T-helper 9 cell (primary cell): ENCODE measurements at places on chromosomes 1 and 21.

DNA sequence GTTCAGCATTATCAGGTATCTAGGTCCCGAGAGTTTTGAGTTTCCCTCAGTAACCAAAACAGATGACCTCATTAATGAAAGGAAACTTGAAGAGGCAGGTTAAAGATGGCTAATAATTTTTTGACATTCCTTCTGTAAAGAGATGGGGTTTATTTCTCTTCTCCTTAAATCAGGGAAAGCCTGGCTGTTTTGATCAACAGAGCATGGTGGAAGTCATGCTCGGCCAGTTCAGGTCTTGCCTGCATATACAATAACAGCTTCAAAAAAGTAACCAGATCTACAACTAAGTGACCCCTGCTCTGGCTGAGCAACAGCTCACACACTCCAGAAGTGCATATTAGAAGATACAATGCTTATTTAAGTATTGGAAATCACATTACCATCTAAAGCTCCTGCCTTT lies 36.6 kb upstream of the POU2F1 start:
- no peak for DNase-seq

DNA sequence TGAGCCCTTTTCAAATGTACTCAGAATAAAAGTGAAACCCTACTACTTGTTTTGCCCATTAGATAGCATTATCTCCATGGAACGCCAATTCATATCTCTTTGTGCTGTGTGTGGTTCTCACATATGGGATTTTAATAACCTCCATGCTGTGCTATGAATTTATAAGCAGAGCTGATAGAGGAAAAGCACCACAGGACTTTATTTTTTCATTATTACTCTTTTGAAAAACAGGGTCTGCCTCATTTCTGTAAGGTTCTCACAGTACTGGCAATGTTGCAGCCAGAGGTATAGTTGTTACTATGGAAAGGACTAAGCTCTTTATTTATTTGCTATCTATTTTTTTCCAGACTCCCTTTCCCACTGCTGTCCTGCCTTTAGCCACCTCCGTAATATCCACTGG lies 313.7 kb downstream of the ST6GALNAC3 start:
- DNase-seq = no peak

GRCh38 chr1:26016258-26016952 lies 5.2 kb upstream of the EXTL1 start:
- DNase-seq = no peak

GRCh38 chr1:3248155-3249141 lies 179.4 kb downstream of the PRDM16 start:
- DNase-seq = no peak

GRCh38 chr1:25204797-25205480 lies 27.4 kb downstream of the SYF2 start:
- no peak for DNase-seq

DNA sequence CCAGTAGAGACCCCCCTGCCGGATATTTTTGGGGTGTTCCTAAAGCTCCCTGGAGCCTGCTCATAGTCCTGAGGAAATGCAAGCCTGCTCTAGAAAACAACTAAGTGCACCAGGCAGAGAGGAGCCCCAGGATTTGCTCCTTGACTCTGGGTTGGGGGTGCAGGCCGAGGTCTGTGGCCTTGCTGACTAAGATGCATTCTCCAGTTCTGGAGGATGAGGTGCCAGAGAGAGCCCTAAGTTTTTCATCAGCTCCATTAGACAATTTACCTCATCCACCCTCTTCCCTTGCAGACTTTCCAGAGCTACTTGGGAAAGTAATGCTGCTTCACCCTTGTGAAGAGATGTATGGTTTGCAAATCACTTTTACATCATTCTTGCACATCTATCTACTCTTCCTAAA lies 9.1 kb downstream of the TUFT1 start:
- DNase-seq = no peak

- no peak for DNase-seq
These were observed 1.8 kb downstream of the TNFRSF1B start for GRCh38 chr1:12168451-12169160.

DNA sequence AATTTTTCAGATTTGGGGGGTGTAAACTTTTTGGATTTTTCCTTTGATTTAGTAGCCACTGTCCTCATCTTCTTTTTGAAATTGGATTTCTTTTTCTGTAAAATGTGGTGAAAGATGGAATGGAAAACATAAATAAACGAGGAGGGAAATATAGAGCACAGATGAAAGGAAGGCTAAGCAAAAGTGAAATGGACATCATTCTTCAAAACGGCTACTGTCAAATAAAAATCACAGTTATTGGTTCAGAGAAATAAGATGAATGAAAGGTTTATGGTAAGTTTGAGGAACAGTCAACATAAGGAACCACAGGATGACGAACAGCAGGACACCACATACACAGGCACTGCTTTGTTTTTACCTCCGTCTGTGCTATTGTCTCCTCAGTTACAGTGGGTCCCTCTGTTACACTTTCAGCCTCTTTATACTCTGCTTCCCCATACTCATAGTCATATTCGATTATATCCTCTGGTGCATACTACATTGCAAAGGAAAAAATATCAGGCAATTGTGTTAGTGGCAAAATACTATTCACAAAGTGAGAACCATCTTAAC lies 82.4 kb downstream of the COL11A1 start:
- DNase-seq = no peak

- DNase-seq = no peak
These were observed 48.2 kb downstream of the RPE65 start for GRCh38 chr1:68401506-68401905.

DNA sequence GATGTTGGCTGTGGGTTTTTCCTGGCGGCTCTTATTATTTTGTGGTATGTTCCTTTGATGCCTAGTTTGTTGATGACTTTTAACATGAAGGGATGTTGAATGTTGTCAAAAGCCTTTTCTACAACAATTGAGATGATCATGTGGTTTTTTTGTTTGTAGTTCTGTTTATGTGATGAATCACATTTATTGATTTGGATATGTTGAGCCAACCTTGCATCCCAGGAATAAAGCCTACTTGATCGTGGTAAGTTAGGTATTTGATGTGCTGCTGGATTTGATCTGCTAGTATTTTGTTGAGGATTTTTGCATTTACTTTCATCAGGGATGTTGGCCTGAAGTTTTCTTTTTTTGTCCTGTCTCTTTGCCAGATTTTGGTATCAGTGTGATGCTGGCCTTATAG lies 28.5 kb downstream of the CD55 start:
- no peak for DNase-seq

DNA sequence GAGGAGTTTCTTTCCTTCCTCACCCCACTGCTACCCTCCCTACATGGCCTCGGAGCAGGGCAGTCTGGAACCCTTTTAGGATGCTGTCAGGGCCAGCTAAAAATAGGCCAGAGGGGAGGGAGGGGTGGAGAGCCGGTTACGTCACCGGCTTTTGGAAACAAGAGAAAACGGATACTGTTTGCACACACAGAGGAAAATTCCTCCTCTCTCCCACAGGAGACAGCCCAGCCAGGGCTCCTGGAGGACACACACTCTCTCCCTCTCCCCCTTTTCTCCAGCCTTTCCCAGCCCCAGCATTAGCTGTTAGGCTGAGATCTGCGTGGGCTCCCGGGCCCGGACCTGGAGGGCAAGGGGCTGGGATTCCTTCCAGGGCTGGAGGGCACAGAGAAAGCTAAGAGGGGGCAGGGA lies 20.0 kb upstream of the ALDH4A1 start:
- DNase-seq = no peak

GRCh38 chr1:57411262-57411661 lies 12.6 kb downstream of the DAB1 start:
- no peak for DNase-seq

GRCh38 chr1:235023711-235024439 lies 104.8 kb downstream of the TOMM20 start:
- no peak for DNase-seq

DNA sequence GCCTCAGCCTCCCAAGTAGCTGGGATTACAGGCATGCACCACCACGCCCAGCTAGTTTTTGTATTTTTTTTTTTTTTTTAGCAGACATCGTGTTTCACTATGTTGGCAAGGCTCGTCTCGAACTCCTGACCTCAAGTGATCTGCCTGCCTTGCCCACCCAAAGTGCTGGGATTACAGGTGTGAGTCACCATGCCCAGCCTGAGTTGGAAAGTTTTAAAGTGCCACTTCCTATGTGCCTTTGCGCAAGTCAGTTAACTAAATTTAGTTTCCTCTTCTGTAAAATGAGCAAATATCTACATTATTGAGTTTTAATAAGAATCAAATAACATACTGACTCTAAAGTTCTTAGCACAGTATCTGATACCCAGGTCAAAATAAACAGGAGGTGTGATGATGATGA lies 12.4 kb downstream of the SLC19A2 start:
- DNase-seq = no peak

GRCh38 chr21:15063081-15063813 lies 1.6 kb downstream of the NRIP1 start:
- no peak for DNase-seq

GRCh38 chr21:33185852-33186251 lies 43.9 kb upstream of the IFNAR2 start:
- DNase-seq = no peak

GRCh38 chr1:109564194-109564878 lies 15.9 kb downstream of the GNAI3 start:
- no peak for DNase-seq

DNA sequence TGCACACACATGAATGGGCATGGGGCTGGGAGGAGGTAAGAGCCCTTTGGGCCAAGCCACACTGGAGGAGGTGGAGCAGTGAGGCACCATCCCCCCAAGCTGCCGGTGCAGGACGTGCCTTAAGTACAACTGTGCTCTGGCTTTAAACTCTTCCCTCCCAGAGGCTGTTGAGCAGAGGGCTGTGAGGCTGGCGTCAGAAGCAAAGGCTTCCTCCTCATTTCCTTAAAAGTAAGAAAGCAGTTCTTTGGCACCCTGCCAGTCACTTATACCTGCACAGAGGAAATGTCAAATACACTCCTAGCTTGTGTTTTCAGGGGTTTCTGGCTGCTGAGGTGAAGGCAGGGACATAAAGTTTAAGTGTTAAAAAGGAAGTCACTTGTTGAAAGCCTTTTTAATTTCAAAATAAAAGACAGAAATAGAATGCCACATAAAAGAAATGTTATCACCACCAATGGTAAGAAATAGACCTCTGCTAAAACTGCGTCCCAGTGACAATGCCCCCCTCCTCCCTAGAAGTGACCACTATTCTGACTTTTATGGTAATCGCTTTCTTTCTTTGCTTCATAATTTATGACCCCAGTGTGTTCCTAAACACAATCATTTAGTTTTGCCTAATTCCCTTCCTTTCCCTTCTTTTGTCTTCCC lies 33.0 kb downstream of the LAMC2 start:
- DNase-seq = no peak

GRCh38 chr1:92274939-92275338 lies 23.8 kb downstream of the GLMN start:
- no peak for DNase-seq

GRCh38 chr1:234879147-234880080 lies 249.2 kb downstream of the TOMM20 start:
- DNase-seq = no peak

DNA sequence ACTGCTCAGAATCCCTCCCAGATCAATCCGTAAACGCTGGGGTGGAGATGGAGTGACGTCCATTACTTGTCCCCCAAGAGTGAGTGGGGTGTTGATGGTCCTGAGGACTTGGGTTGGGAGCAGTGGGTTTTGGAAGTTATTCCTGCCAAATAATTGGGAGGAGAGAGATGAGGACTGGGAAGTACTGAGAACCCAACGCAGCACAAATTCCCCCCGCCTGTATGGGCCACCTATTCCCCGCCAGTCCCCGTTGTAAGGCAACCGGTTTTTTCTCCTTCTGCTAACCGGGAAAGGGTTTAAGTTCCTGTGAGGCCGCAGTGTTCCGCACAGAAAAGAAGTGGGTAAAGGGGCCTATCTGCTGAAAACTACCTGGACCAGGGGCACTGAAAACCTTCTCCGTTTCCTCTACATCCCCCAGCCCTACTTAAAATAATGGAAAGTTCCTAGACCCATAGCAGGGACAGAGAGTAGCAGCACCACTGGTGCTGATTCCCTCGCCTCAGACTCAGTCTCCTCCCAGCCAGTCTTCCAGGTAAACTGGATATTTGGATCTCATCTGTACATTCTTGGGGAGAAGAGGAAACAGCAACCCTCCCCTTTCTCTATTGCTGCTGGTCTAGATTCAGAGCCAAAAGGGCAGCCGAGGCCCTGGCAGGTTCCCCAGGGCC lies 738 bp downstream of the LURAP1 start:
- DNase-seq = no peak

GRCh38 chr1:116150368-116150767 lies 39.2 kb downstream of the MAB21L3 start:
- DNase-seq = no peak

DNA sequence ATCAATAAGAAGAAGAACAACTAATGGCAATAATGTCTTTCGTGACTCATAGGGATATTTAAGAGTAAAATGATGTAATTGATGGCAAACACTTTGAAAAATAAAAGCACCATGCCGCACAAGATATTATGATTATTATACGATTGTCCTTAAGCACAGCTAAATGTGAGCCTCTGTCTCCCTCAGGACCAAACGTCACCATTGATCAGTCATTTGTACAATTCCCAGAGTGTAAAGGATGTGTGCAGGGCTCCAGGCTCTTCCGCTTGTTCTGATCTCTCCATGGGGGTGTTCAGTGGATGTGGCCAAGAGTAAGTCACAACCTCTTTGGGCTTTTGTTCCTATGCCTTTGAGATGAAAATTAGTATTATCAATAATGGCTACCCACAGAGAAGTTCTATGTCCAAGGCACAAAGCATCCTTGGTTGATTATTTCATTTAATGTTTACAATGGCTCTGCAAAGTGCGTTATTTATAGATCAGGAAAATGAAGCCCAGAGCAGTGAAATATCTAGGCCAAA lies 17.7 kb upstream of the C1orf87 start:
- DNase-seq = no peak

- no peak for DNase-seq
These were observed 45.6 kb downstream of the RHBG start for GRCh38 chr1:156414461-156415064.

GRCh38 chr1:24914226-24915069 lies 15.6 kb downstream of the RUNX3 start:
- no peak for DNase-seq

DNA sequence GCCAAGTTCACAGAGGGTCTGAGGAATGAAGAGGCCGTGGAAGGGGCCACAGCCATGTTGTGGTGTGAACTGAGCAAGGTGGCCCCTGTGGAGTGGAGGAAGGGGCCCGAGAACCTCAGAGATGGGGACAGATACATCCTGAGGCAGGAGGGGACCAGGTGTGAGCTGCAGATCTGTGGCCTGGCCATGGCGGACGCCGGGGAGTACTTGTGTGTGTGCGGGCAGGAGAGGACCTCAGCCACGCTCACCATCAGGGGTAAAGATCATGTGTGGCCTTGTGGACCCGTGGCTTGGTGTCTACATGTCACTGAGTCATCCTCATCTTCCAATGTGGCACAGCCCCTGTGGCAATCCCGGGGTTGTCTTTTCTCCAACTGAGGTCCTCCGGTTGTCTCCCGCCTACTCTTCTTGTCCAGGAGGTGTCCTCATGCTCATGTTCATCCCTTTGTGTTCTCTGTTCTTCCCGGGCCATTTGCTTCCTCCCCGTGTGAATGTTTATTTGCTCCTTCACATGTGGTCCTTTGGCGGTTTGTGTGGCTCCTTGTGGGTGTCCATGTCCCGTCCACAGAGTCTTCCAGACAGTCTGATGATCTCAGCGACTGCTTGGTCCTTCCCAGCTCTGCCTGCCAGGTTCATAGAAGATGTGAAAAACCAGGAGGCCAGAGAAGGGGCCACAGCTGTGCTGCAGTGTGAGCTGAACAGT lies 84.2 kb downstream of the OBSCN start:
- DNase-seq = no peak
